GM03348 (cell line): ENCODE measurements at places on chromosomes 12 and 14.

DNA sequence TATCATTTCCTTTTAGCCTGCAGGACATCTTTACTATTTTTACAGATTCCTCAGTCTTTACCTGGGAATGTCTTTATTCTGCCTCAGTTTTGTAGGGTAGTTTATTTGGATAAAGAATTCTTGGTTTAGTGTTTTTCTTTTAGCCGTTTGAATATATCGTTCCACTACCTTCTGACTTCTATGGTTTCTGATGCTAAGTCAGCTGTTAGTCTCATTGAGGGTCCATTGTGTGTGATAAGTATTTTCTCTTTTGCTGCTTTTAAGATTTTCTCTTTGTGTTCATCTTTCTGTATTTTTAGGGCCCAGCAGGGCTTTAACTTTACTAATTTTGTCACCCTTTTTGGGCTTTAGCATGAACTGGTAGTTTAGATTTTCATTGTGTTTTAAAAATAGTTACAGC is 113.5 kb downstream of the MNAT1 start:
- DNase-seq: no peak

GRCh38 chr14:72740966-72741825 is 152.7 kb downstream of the DPF3 start:
- no peak for DNase-seq

DNA sequence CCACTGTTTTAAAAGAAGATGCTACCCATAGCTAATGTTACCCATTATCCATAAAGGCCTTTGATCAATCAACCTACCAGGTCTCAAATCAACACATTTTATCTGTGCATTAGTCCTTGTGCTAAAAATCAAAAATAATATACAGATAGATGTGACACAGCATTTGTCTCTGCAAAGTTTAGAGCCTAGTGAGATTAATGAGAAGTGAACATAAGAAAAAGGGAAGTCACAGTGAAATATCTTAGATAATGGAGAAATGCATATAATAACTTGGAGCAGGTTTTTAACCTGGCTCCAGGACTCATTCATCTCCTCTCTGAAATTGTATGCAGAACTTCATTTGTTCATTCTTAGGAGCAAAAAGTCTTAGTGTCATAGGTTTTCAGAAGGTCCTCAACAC is 7.2 kb downstream of the PDE3A start:
- DNase-seq: no peak

GRCh38 chr12:49867570-49868341 is 24.9 kb upstream of the BCDIN3D start:
- DNase-seq: no peak

GRCh38 chr12:70920891-70921290 is 353 bp upstream of the PTPRR start:
- DNase-seq: no peak

- DNase-seq: peak; percentile 62
Observed at GRCh38 chr12:115199831-115200230, 515.9 kb upstream of the TBX3 start.

GRCh38 chr12:128509170-128509569 is 242.2 kb downstream of the TMEM132C start:
- DNase-seq: no peak

DNA sequence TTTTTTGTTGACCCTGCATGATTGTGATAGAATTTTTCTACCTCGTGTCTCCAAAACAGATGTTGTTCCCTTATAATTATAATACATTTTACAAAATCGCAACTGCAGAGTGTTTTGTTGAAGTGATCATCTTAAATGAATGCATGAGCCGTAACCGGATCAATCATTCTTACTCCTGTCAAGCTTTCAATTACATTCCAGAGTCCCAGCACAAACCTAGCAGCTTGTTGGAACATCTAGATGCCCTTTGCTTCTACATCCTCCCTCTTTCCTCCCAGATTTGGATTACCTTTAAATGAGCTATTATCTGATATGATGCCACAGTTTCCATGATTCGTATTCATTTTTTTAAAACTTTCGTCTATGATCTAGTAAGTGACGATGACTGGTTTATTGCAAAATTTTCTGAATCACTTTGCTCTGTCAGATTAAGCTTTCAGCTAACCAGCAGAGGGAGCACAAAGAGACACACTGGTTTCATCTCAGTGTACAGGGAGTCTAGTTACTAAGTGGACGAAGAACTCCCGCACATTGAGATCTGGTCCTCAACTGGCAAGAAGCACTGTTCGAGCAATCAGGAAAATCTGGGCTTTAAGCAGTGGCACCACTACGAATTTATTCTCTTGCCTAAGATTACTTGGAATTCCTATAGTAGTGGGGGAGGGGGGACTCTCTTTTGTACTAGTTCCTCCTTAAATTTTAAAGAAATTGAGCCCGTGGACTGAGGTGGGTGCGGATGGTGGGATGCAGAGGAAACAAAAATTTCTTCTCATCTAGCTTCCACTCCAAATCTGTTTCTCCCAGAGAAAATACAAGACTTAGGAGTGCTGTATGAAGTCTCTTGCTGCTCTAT is 40.9 kb downstream of the TSHR start:
- DNase-seq: peak; percentile 82

GRCh38 chr12:107829271-107829670 is 54.8 kb downstream of the ASCL4 start:
- no peak for DNase-seq

DNA sequence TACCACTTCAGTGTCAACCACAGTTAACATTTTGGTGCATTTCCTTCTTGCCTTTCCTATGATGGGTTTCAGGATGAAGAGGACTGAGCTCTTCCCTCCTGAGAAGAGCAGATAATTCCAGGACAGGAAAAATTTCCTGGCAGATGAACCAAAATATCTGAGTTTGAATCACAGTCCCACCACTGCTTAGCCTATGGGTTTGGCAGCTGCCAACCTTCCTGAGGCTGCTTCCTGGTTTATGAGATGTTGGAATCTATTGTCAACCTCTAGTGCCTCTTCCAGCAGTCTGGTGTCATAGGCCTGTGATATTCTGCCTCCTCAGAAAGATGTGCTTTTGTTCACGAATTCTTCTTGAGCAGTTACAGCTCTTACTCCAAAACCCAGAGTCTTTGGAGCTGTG is 197.4 kb upstream of the FRMD6 start:
- DNase-seq: no peak

DNA sequence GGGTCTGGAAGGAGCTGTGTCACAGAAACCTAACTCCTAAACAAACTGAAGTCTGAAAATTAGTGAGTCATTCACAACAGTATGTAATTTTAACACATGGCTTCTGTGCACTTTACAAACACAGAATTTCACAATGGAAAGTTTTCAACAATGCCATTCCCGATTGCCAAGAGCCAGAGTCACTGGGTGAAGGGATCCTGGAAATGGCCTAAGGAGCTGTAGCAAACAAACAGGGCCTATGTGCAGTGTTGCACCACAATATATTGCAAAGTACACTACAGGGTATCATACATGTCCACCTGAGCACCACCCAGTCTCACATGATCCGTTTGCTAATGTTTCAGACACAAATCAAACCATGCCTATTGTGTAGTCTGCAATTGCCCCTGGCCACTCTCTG is 184.7 kb upstream of the OTX2 start:
- DNase-seq: no peak

- DNase-seq: peak; percentile 79
Observed at GRCh38 chr14:65239143-65239937, 137.0 kb upstream of the MAX start.

DNA sequence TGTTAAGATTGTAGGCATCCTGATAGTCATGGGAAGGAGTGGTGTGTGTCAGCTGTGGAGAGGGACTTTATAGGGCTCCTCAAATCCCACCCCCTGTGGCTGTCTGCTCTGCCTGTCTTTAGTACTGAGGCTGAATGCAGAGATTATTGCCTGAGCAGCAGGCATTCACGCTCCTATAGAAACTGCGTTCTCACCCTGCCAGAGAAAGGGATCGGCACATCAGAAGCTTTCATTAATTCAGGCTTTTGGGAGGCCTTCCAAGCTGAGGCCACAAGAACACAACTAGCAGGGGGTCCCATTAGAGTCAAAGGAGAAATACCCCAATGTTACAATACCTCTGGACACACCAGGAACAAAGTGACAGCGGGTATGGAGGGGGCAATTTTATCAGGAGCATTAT is 12.6 kb downstream of the KCNK10 start:
- no peak for DNase-seq

DNA sequence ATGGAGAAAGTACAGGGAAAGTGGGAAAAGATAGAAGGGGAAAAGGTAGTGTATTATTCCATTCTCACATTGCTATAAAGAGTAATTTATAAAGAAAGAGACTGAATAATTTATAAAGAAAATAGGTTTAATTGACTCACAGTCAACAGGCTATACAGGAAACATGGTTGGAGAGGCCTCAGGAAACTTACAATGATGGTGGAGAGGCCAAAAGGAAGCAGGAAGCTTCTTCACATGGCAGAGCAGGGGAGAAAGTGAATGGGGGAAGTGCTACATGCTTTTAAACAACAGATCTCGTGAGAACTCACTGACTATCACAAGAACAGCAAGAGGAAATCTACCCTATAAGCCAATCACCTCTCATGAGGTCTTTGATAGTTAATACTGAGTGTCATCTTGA is 725.0 kb upstream of the FLRT2 start:
- no peak for DNase-seq

DNA sequence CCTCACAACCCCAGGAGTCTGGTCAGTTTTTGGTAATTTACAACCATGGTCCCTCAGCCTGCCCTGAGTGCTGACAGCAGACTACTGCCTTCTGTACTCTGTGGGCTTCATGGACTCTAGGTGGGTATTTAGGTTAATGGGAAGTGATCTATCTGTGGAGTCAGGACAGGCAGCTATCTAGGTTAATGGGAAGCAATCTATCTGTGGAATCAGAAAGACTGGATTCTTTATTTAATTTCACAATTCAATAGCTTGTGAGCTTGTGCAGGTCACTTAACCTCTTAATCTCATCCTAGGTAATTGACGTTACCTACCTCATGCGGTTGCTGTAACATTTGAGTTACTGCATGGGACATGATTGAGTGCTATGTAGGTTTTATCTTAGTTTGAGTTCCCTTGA is 777.5 kb downstream of the NRXN3 start:
- no peak for DNase-seq

DNA sequence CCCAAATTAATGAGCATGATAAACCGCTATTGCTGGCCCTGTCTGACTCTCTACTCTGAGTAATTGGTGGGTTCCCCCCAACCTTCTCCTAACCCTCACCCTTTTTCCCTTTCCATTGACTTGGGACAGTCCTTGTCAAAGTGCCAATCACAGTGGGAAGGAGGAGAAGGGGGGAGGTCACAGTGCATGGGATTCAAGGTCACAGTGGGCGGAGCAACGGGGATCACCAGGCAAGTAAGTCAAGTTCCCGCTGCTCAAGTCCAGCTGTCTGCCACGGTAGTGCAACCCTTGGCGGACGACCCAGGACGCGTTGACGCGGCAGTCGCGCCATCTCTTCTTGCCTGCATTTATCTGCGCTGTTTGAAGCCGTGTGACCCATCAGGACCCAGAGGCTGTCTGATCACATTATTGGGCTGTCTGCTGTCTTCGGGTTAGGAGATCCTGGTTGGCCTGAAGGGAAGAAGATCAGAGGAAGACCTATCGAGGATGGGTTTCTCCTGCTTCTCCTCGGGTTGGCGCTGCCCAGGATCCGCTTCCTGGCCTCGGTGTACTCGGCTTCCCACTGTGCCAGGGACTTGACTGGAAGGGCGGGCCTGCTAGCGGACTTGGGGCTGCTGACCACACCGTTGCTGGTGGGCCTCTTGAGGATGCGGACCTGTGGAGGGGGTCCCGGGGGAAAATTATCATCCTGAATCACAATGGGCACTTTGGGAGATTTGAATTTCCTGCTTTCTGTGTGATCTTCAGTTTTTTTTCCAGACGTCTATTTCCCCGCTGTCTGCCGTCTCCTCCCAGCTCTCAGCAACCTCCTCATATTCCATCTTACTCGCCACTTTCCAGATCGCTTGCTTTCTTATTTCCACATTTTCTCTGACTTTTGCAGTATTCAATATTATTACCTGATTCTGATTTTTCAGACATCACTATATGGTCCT is 3.1 kb upstream of the MDM2 start:
- no peak for DNase-seq

DNA sequence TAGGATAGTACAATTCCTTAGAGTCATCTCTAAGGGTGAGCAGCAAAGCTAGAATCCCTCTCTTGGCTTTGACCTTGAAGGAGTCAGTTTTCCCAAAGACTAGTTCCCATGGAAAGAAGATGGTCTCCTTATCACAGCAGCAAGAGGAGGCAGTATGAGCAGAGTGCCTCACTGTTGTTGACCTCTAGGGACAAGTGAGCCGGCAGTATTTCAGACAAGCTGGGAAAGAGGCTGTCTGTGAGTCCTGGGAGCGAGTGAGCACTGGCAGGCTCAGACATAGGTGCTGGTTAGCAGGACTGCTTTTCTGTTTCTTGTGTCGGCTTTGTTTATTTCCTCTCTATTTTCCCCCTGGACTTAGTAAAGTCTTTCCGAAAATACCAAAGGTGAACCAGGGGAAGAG is 60.7 kb downstream of the NTF3 start:
- no peak for DNase-seq

- no peak for DNase-seq
Observed at GRCh38 chr12:92442782-92443181, 260.0 kb upstream of the PLEKHG7 start.

DNA sequence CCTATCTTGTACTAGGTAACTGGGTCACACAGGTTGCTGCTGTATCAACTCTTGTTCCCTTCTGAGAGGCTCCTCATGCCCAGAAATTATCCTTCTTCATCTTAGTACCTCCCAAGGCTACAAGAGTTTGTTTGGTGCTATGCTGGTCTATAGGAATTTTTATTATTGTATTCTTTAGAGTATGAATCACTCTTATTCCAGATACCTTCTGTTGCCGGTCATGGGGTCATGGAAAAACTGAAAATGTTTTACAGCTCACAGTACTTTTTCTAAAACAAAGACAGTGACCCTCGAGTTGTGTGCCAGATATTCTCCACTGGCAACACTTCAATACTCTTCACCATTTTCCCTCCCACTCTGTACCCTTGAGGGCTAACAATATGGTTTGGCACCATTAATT is 1598.0 kb upstream of the TMEM132C start:
- DNase-seq: peak; percentile 10

DNA sequence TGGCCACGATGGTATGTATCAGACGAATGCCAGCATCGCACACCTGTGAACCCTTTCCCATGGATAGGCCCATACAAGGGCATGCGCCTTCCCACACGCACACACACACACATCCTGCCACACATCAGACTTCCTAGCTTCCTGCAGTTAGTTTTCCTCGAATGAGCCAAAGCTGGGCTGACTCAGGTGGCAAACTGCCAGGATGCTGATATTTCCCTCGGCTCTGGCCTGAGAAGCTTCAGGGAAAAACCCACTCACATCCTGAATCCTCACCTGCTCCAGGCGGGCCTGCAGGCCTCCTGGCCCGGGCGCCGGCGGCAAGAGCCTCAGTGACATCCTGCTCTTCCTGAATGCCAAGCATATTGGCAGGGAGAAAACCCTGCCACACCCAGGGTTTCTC is 22.4 kb downstream of the CALM1 start:
- DNase-seq: peak; percentile 83

DNA sequence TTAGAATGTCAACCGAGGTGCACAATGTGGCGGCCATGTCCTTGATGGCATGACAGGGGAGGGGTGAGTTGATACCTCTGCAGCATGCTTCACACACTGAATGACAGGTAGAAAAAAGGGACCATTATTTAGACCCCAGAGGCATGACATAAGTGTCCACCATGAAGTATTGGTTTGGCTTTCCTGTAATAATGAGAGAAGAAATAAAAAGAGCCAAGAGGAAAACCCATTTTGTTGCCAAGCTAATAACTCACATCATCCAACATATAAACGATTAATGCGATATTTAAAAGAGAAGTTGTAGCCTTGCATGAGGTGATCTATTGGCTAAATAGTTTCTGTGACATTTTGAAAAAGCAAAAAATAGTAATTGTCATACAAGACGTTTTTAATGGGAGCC is 343.4 kb downstream of the LRIG3 start:
- DNase-seq: no peak
